ENCODE measurements at places on chromosomes 3 and 15. TPM values are rescaled to one million over a fixed set of nuclear protein-coding genes. Genes with fewer than 3 reads are reported as not detected.

Gene SLC24A5
- under 0.01 TPM for total RNA-seq

Gene MEX3B
- 5.8 TPM for total RNA-seq

Gene CFAP92
- total RNA-seq = not detected

Gene SLC22A13
- not detected for total RNA-seq

Gene DNAH12
- total RNA-seq = not detected

Gene PPP1R14D
- not detected for total RNA-seq

Gene LRTM1
- not detected for total RNA-seq

All from epithelial cell of umbilical artery (primary cell).